ENCODE measurements at places on chromosomes 11 and 22. TPM values are rescaled to one million over a fixed set of nuclear protein-coding genes. Genes with fewer than 3 reads are reported as not detected.

Gene RDX
- total RNA-seq = 68.3 TPM

Gene PIWIL4
- 2.8 TPM for total RNA-seq

Gene PRODH
- not detected for total RNA-seq

Gene UBASH3B
- 17.7 TPM for total RNA-seq

Gene IMMP1L
- total RNA-seq = 8.8 TPM

GRCh38 chr11:75388386-75389275 is 10.7 kb upstream of the RPS3 start:
- DNase-seq = peak; percentile 83

- peak; percentile 47 for DNase-seq
Measured at GRCh38 chr11:6544921-6545850, 48.1 kb downstream of the DNHD1 start.

- DNase-seq = peak; percentile 8
Measured at GRCh38 chr11:20360650-20361049, 2.9 kb upstream of the HTATIP2 start.

- DNase-seq = peak; percentile 94
Measured at GRCh38 chr22:45263463-45264269, 21.1 kb upstream of the UPK3A start.

DNA sequence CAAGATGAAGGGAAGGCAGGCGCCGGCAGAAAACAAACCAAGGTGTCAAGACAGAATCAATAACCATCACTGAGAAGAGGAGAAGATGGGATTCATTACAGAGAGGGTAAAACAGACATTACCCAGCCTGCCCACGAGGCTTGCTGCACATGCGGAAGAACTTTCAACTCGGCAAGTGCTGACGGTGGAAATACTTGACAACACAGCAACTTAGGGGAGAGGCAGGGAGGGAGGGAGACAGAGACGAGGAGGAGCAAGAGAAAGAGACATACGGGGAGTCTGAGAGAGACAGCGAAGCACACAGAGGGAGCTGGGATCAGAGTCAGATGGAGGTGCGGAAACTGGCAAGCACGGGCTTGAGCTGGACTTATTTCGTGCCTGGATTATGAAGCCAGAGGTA is 129.3 kb upstream of the NECTIN1 start:
- no peak for DNase-seq

- DNase-seq = no peak
Measured at GRCh38 chr11:115924744-115925567, 420.7 kb upstream of the CADM1 start.

GRCh38 chr11:28674433-28675103 is 566.4 kb downstream of the METTL15 start:
- DNase-seq = peak; percentile 83

DNA sequence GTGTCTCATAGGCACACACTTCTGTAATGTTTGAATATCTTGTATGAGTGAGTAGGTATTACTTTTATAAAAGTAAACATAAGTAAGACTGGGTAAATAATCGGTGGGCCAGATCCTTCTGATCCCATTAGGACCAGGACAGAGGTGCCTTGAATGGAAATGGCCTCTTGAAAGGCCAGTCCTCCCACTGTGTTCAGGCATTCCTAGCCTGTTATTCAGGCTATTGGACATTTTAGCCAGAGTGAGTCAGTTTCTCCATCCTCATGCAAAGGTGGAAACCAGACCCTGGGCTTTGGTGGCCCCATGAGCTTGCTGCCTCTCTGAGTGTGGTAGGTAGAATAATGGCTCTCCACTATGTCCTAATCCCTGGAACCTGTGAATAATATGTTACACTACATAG is 34.4 kb downstream of the C11orf96 start:
- peak; percentile 44 for DNase-seq

All from GM23248 (cell line).